ENCODE measurements at places on chromosomes 3 and 15.

GRCh38 chr15:63896336-63897115 lies 62.8 kb upstream of the HERC1 start:
- no peak for DNase-seq

DNA sequence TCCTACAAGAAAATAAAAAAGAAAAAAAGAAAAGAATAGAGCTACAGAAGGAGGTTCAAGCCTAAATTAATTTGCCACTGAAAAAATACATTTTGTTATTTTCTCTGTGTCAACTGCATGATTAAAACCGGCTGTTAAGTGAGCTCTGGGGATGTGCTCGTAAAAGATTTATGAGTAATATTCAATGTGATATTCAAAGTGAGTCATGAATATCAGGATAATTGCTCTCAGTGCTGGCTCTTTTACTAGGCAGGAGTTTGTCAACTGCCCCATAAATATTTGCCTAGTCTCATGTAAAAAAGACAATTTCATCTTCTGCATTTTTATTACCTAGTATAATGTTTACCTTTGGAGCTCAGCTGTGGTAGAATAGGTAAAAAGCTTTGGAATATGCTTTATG lies 78.9 kb downstream of the CDIN1 start:
- no peak for DNase-seq

- no peak for DNase-seq
These were observed 11.4 kb downstream of the ENTPD3 start for GRCh38 chr3:40398346-40398745.

- DNase-seq: no peak
These were observed 29.7 kb downstream of the GNB5 start for GRCh38 chr15:52161406-52161966.

DNA sequence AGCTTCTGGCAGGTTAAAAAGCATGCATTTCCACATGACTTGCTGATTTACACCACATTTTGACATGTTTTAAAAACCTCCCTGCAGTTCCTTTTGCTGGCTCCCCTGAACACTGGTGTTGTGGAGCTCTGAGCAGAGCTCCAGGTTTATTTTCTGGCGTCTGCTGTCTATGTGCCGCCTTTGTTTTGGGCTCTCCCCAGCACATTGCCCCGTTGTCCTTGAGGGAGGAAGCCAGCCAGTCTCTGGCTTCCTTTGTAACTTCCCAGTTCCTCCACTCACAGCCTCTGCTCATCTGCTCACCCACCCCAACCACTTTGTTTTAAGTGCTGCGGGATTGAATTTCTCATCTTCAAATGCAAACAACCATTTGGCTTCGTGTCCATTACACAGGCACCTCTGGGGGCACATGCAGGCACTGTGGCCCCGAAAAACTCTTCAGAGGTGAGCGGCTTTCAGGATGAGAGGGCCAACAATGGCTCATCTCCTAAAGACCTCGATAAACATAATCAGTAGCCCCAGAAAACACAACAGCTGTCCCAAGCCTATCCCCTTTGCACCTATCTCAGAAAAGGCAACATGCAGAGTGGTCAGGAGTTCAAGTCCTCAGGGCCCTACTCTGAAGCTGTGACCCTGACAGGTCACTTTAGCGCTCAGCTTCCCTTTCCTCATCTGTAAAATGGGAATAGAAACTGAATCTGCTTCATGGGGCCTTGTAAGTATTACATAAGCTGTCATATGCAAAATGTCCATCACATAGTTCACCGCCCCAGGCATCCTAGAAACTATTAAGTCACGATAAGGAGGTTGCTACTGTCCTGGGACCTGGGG lies 1.3 kb upstream of the MEF2A start:
- no peak for DNase-seq

GRCh38 chr3:40262331-40262730 lies 47.2 kb upstream of the EIF1B start:
- no peak for DNase-seq

DNA sequence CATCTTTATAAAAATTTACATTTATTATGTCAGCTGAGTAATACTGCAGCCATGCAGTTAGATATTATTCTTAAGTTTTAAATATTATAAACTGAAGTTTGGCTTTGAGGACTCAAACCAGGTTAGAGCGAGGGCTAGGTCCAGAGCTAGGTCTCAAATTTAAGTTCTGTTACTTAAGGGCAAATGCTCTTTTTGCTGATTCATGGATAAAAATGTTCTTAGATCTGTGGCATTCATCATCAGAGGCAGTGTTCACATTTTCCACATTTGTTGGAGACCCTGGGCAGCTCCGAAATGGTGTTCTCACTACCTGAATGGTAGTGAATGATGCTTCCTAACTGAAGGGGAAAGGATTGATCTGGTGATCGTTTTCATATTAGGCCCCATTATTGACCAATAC lies 121.4 kb upstream of the MB21D2 start:
- DNase-seq: no peak

DNA sequence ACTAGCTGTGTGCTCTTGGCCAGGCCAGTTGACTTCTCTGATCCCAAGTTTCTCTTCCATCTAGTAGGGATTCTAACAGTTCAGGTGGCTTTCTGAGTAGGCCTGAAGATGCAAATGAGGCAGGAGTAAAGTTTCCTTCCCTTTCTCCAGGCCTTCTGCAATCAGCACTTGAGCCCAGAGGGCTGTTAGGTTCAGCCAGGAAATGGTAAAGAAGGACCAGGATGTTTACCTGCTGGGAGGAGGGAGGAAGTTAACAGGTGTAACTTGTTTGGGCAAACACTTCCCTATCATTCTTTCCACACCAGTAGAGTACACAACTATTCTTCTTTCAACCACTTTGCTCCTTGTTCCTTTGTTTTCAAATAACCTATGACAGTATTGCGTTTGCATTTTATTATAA lies 13.3 kb upstream of the TNFSF10 start:
- DNase-seq: no peak

- no peak for DNase-seq
These were observed 77.1 kb downstream of the WDR76 start for GRCh38 chr15:43903864-43904290.

GRCh38 chr3:197791892-197792647 lies 1.0 kb downstream of the LRCH3 start:
- DNase-seq: no peak

GRCh38 chr15:68201153-68201878 lies 3.8 kb downstream of the CALML4 start:
- no peak for DNase-seq

GRCh38 chr3:159632851-159633250 lies 355.8 kb upstream of the IL12A start:
- no peak for DNase-seq

All from esophagus squamous epithelium (tissue), 5 donors.